ENCODE measurements at places on chromosomes 12 and 14.
A peak's percentile ranks its signal among the peaks of the same experiment; 100 is the strongest.

DNA sequence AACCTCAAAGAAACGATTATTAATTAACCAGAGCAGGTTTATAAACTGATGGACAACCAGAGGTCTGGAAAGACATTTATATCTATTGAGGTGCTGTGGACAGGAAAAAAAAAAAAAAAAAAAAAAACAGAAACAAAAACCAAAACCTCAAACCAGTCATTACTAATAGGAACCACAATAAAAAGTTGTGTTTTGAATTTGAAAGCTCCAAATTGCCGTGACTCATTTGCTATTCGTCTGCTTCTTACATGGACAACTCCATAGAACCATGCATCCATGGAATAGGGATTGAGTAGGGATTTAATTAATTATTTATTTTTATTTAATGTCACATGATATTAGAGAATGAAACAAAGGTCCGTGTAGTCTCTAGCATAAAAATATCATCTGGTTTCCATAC is 134.1 kb upstream of the SSTR1 start:
- peak; percentile 35 for DNase-seq

- peak; percentile 86 for DNase-seq
Measured at GRCh38 chr14:50964683-50965390, 20.6 kb upstream of the PYGL start.

DNA sequence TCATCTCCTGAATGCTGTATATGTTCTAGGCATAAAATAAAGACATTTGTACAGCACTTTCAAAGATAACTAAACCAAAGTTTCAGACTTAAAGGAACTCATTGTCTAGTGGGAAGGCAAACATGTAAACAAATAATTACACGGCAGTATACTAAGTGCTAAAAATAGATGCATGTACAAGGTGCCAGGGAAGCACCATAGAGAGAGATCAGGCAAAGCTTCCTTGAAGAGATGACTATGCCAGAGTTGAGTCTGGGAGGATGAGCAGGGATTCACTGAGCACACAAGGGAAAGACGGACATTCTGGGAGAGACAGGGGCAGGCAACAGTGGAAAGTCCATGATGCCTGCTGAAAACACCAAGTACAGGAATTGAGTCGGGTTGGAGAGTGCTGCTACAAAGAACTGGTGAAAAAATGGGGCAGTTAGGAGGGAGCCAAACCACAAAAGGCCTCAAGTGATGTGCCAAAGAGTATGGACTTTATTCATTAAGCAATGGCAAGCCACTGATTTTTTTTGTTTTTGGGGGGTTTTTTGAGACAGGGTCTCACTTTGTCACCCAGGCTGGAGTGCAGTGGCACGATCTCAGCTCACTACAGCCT is 26.8 kb downstream of the ANKS1B start:
- no peak for DNase-seq

- DNase-seq = peak; percentile 19
Measured at GRCh38 chr14:92556255-92556741, 42.7 kb downstream of the RIN3 start.

- DNase-seq = no peak
Measured at GRCh38 chr14:101598571-101599233, 37.4 kb downstream of the DIO3 start.

GRCh38 chr12:126807312-126807865 is 1459.6 kb upstream of the TMEM132C start:
- DNase-seq = no peak

DNA sequence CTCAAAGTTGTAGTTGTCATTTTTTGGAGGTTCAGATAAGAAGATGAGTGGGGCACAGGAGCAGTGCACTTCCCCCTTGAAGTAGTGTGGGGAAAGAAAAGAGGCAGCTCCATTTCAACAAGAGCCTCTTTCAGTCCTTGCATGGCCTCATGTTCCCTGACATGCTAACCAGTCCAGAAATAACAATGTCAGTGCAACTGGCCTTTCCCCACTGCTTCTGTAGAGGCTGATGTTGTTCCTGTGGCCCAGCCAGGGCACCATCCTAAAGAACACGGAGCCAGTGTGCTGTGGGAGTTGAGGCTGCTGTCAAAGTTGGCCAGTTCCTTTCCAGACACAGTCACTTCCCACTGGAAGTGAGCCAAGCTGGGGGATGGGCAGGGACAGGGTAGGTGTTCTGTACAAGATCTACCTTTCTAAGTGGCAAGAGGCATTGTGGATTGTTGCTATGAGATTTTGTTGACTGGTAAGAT is 77.7 kb upstream of the SLC38A2 start:
- no peak for DNase-seq

GRCh38 chr12:49187184-49187583 is 1.7 kb downstream of the TUBA1A start:
- DNase-seq = peak; percentile 50

GRCh38 chr12:62732861-62733427 is 202.0 kb downstream of the PPM1H start:
- peak; percentile 82 for DNase-seq

DNA sequence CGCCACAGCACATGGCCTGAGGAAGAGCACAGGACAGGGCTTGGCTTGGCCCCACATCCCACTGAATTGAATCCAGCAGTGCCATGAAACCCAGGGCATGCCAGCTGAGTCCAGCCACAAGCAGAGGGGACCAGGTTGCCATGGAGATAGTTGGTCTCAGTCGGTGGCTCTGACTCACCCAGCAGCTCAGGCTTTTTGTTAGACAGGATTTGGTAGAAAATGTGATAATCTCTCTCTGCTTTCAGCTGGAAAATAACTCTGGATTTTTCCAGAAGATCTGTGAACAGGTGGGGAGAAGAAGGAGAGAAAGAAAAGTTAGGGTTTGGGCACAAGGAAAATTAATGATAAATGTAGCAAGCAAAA is 4.8 kb downstream of the MYH7 start:
- DNase-seq = no peak

- DNase-seq = no peak
Measured at GRCh38 chr12:34597548-34598351, 575.5 kb downstream of the ALG10 start.

- no peak for DNase-seq
Measured at GRCh38 chr14:71441126-71441525, 491.1 kb upstream of the RGS6 start.

DNA sequence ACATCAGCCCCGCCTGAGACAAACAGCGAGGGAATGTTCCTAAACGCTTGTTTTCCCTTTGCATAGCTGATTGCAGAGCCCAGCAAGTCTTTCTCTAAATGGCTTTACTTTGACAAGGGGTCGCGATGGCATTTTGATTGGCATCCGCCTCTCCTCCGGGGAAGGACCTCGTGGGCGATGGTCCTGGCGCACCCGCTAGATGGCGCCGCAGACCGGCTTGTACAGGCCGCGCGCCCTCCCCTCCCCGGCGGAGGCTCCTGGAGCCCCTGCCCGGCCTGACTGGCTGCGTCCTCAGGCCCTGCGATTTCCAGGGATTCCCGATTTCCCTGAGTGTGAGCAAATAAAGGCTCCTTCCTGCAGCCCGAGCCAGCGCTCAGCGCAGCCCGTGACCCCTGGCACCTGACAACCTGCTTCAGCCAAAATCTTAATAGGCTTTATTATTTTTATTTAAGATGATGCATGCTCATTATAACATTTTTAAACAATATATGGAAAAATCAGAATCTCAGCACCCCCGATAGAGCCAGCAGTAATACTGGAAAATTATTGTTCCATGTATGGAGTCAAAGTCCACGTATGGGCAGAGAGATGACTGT is 468.3 kb downstream of the AACS start:
- no peak for DNase-seq

- DNase-seq = peak; percentile 77
Measured at GRCh38 chr12:108801736-108802100, 55.7 kb downstream of the SSH1 start.

- no peak for DNase-seq
Measured at GRCh38 chr12:79370021-79370420, 320.7 kb downstream of the PAWR start.

- DNase-seq = peak; percentile 79
Measured at GRCh38 chr12:71472441-71472911, 32.9 kb downstream of the LGR5 start.

DNA sequence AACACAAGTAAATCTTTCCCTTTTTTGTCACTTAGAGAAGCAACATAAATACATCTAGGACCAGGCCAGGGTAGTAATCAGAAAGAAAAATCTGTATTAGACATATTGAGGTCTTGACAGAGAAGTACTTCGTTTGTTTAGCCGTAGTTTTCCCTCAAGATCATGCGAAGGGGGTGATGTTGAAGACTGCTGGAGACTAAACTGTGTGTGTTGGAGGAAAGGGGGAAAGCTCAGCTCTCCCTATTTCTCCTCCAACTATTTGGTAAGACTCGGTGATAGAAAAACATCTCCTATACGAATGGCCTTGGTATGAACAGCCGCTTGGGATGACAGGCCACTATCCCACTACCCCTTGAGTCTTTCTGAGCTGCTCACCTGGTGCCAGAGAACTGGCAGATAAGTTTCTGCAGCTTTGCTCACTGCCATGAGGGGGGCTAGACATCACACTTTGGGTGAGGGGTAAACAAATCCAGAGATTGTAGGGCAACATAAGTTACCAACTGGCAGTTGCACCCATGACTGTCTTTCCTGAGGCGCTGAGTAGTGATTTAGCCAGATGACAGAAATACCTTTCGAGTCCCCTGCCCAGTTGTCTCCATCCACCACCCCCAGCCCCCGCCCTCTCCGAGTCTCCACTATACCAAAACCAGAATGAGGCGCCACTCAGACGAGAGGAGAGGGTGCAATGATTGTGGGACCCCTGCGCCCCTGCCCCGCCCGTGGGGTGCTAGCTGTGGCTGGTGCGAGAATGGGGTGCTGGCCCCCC is 685 bp downstream of the VAMP1 start:
- no peak for DNase-seq

DNA sequence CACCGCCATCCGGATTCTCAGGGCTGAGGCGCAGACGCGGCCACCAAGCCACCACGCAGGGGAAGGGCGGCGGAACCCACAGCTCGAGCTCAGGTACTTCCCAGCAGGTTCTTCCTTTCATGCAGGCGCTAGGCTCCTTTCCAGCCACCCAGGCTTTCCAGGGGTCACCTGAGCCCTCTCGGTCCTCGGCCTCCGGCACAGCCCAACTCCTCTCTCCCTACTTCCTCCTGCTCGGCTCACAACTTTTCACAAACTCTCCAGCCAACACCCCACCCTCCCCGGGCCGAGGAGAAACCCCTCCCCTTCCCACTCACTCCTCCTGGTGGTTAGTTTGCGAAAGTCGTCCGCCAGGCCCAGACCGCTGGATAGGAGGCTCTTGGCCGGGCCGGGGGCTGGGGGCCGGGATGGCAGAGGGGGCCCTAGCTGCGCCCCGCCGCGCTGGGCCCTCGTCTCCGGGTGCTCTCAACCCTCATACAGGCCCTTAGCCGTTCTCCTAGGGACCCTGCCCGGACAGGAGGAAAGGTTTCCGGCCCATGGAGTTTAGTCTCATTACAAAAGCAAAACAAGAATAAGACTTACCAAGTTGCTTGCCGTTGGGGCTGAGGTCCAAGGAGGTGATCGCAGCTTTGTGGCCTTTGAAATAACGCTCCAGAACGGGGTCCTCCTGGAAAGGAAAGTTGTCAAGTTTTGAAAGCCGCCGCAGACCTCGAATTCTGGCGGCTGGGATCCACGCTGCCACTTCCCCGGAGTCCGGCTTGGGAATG is at the start of gene GALNT4:
TSS of gene GALNT4 (minus strand) at position 256 of the 764 bp plus-strand sequence. CDS start at position 9, 247 bp downstream.
- DNase-seq = peak; percentile 81

DNA sequence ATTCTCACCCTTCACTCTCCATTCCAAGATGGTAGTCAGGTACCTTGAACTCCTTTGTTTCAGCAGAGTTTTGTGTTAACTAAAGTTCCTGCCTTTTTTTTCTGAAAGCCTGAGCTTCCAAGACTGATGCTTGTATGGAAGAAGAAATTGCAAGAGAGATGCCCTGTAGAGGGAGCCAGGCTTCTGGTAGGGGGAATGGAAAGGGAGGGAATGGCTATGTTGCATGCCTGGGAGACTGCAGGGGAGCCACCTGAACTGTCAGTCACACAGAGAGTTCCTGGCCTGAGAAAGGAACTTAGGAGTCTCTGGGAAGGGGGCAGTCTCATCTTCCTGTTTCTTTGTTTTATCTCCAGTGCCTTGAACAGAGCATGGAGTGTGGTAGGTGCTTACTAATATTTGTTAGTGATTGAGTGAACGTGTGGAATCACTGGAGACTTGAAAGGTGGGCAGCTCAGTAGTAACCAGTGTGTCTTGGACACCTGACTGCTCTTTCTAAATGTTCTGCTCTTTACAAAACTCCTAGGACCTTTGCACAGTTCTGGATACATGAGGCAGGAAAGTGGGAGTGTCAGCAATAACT is 132.2 kb downstream of the ANO4 start:
- peak; percentile 42 for DNase-seq

- DNase-seq = no peak
Measured at GRCh38 chr12:32155041-32155440, 48.4 kb downstream of the BICD1 start.

- no peak for DNase-seq
Measured at GRCh38 chr12:4331842-4332241, 10.8 kb downstream of the TIGAR start.

DNA sequence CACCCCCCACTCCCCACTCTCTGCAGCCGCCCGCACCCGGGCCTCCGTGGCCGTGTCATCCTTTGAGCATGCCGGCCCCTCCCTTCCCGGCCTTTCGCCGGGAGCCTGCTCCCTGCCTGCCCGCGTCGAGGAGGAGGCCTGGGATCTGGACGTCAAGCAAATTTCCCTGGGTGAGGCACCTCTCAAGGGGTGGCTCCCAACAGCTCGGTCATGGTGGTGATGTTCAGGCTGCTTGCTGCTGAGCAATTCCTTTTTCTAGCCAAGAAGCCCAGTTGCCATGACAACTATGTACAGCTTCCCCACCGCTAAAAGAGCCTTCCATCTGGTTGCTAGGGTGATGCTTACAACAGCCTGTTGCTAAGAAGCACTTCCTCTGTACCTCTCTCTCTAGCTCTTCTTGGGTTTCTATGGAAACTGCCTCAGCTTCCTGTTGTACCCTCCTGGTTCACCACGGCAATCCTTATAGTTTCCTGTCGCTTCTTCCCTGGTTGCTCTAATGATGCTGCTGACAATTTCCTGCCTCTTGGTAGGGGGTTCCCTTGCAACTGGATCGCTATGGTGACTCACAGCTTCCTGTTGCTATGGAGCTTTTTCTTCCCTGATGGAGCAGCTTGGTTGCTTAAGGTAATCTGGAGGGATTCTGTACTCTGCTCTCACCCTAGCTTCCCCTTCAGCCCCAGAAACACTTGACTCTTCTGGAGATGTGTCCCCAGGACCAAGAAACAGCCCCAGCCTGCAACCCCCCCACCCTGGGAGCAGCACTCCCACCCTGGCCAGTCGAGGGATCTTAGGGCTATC is 11.0 kb downstream of the ZNF219 start:
- peak; percentile 85 for DNase-seq

- DNase-seq = no peak
Measured at GRCh38 chr14:82951171-82951570, 1417.5 kb upstream of the SEL1L start.

GRCh38 chr12:131153016-131153415 is 199.3 kb downstream of the ADGRD1 start:
- no peak for DNase-seq

All from HCEC 1CT (cell line).